OCI-LY7 (cell line): ENCODE measurements at places on chromosomes 3 and 15. TPM values are rescaled to one million over a fixed set of nuclear protein-coding genes. Genes with fewer than 3 reads are reported as not detected.
A peak's percentile ranks its signal among the peaks of the same experiment; 100 is the strongest.

ZNF662 gene
- total RNA-seq: not detected in 2 replicates

AP2M1 gene
- total RNA-seq: 158 and 168 TPM in 2 replicates

CCDC54 gene
- not detected in 2 replicates for total RNA-seq

IL5RA gene
- not detected in 2 replicates for total RNA-seq

ENTPD3 gene
- total RNA-seq: not detected in 2 replicates

PLA2G4B gene
- total RNA-seq: 9.5 and 12.0 TPM in 2 replicates

SV2B gene
- total RNA-seq: 0.13 and 0.15 TPM in 2 replicates

CHL1 gene
- 0.51 and 1.0 TPM in 2 replicates for total RNA-seq

NKIRAS1 gene
- total RNA-seq: 3.7 and 4.7 TPM in 2 replicates

TIGIT gene
- 0.72 and 2.3 TPM in 2 replicates for total RNA-seq

TMEM207 gene
- total RNA-seq: not detected in 2 replicates

- DNase-seq: peak; percentile 41
These were observed 77.1 kb upstream of the BCL6 start for GRCh38 chr3:187822402-187822801.

DNA sequence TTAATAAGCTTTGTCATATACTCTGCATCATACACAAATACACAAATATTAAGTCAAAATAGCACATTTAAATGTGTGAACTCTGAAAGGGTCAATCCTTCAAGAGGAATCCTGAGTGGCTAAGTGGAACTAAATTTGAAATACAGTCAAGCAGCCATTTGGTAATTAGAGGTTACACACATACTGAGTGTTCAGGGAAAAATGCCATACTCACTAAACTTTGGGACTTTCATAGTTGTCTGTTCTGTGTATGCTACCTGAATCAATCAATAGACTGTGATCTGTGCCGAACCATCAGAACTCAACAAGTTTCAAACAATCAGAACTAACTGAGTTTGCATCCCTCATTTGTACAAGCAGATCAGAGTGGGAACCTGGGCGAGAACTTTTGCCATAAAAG, 15.3 kb downstream of the ANKRD28 start:
- no peak for DNase-seq

DNA sequence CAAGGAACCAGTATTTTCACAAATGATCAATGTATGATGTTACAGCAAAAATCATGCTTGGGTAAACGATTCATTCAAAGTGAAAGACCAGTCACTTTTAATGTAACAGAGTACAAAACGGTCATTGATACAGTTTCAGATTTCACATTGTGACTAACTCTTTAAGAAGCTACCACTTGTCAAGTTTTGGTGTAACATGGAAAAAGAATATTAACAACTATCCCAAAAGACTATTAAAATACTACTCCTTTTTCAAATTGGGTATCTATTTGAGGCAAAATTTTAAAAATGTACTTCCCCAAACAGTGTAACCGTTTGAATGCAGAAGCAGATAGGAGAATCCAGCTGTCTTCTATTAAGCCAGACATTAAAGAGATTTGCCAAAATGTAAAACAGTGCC, 31.7 kb downstream of the AKAP13 start:
- DNase-seq: no peak

- DNase-seq: no peak
These were observed 359 bp downstream of the TPM1 start for GRCh38 chr15:63042877-63043334.

- DNase-seq: no peak
These were observed 222.4 kb downstream of the OXSM start for GRCh38 chr3:26012241-26012745.

GRCh38 chr3:155553780-155554179, 191.1 kb downstream of the PLCH1 start:
- DNase-seq: peak; percentile 85

DNA sequence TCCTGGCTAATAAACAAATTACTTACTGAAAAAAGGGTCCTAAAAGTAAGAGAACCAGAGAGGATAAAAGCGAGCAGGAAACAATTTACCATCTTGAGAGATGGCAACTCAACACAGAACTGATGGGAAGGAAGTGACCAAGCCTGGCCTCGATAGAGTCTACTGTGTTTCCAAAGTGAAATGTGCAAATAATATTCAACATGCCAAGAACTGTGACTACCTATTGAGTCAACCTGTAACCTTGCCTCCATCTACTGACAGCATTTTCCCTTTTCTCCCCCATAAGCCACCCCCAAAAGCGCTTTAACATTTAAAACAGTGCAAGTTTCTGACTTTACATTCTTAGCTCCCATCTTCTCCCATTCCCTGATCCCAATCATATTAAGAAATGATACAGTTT, 75.4 kb upstream of the PSMD6 start:
- no peak for DNase-seq

- no peak for DNase-seq
These were observed 42.0 kb upstream of the MEIS2 start for GRCh38 chr15:37142371-37142770.

DNA sequence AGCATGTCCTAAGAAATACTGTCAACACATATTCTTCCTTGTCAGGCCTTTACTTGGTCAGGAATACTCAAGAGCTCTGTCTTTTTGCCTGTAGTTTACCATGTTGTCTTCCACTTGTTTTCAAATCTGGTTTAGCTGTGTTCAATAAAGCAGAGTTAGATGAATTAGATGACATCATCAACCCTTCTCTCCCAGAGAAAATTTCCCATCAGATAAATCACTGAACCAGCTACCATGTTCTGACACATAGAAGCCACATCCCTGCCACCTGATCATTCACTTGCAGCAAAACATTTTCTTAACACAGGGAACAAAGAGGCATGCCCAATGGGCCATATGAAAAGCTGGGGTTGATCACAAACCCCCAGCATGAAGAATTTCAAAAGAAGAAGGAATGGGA, 42.1 kb downstream of the TERC start:
- DNase-seq: no peak

- no peak for DNase-seq
These were observed 199.4 kb upstream of the THBS1 start for GRCh38 chr15:39381517-39381916.

DNA sequence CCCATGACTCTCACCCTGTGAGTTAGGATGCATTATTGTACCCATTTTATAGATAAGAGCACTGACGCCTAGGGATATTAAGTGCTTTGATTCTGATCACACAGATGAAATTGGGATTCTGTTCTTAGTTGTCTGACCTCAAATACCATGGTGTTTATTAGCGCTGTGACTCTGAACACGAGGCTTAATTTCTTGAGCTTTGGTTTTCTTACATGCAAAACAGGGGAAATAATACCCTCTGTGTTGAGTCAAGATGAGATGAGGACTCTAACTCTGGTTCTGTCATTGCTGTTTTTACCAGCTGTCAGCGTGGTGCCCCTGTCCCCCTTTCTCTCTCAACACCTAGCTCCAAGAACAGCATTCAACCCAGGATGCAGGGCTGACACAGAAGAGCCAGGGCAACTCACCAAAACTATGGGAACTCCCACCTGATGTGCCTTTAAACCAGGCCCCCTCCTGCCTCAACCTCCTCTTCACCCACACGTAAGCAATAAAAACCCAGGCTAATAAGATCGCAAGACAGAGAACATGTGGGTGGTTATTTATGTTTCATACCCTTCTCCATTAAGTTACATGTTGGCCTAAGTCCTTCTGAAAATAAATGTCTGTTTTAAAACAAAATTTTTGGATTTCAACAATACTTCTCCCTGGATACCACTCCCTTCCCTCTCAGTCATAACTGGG, 100.1 kb upstream of the SPATA12 start:
- DNase-seq: no peak

DNA sequence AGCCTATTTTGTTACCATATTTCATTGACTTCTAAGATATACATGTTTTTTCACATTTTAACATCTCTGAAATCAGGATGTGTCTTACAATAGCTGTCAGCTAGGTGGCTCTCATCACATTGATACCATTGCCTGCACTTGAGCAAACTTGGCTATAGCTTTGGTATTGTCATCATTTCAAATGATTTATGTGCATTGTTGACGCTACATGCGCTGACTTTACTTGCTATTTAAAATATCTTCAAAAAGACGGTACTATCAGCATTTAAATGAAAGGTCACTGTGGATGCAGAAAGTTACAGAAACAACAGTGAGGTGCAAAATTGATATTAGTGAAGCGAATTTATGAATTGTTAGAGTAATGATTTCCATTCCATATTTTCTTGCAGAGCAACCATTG, 54.0 kb upstream of the ABHD2 start:
- DNase-seq: peak; percentile 10

- no peak for DNase-seq
These were observed 13.7 kb upstream of the U2SURP start for GRCh38 chr3:142987707-142988106.

- peak; percentile 72 for DNase-seq
These were observed 57.9 kb downstream of the ARHGAP31 start for GRCh38 chr3:119352034-119352609.

GRCh38 chr3:131353986-131354385, 27.6 kb upstream of the NUDT16 start:
- no peak for DNase-seq

GRCh38 chr3:183185696-183186095, 23.2 kb upstream of the LAMP3 start:
- DNase-seq: no peak

DNA sequence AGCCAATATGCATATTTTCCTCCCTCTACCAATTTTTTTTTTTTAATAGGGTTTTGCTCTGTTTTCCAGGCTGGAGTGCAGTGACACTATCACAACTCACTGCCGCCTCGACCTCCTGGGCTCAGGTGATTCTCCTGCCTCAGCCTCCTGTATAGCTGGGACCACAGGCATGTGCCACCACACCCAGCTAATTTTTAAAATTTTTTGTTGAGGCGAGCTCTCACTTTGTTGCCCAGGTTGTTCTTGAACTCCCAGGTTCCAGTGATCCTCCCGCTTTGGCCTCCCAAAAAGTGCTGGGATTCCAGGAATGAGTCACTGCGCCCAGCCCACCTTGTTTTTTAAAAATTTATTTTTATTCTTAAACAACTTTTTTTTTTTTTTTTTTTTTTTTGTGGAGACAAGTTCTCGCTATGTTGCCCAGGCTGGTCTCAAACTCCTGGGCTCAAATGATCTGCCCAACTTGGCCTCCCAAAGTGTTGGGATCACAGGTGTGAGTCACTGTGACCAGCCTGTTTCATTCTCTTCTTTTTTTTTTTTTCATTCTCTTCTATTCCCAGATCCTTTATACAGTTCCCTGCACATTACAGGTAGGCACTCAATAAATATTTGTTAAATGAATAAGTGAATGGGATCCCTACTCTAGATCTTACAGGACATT, 40.5 kb upstream of the PIK3CB start:
- no peak for DNase-seq

DNA sequence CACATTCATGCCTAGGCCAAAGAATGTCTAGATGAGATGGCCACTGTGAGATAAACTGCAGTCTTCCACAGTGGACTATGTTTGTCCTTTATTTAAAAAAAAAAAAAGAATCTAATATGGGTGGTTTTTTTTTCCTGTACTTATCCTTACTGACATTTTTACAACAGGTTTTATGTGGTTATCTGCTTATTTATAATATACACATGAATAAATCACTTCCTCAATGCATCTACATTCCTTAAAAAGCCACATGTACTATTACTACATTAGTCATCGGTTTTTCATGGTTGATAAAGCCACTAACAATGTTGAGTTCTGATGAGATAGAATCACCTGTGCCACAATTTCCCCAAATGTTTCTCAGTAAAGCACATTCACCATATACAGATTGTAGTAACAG, 341.3 kb upstream of the THBS1 start:
- no peak for DNase-seq

DNA sequence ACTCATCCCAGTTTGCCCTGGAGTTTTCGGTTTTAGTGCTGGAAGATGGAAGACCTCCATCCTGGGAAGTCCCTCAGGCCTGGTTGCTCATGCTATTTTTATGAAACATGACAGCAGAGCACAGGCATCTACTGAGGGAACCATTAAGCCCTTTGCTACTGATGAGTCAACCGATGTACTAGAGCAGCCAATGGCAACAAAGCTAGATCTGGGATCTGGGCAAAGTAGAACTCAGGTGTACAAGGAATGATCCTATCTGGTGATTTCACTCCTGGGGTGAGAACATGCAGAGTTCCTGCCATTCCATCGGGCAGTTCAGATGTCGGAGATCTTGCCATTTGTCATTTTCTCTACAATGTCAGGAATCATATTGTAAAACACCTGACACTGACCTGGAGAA, 166.2 kb upstream of the NSMCE3 start:
- no peak for DNase-seq

DNA sequence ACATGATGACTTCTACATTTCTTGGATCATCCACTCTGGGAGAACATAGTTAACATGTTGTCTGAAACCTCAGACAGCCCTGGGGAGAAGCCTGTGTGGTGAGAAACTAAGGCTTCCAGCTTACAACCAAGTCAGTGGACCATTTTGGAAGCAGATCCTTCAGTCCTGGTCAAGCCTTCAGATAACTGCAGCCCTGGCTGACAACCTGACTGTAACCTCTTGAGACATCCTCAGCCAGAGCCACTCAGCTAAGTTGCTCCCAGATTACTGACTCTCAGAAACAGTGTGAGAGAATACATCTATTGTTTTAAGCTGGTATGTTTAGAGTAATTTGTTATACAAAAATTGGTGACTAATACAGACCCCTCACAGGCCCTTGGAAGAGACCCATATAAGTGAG, 50.9 kb upstream of the KPNA4 start:
- DNase-seq: no peak

GRCh38 chr15:66609876-66610275, 44.1 kb upstream of the LCTL start:
- DNase-seq: no peak

DNA sequence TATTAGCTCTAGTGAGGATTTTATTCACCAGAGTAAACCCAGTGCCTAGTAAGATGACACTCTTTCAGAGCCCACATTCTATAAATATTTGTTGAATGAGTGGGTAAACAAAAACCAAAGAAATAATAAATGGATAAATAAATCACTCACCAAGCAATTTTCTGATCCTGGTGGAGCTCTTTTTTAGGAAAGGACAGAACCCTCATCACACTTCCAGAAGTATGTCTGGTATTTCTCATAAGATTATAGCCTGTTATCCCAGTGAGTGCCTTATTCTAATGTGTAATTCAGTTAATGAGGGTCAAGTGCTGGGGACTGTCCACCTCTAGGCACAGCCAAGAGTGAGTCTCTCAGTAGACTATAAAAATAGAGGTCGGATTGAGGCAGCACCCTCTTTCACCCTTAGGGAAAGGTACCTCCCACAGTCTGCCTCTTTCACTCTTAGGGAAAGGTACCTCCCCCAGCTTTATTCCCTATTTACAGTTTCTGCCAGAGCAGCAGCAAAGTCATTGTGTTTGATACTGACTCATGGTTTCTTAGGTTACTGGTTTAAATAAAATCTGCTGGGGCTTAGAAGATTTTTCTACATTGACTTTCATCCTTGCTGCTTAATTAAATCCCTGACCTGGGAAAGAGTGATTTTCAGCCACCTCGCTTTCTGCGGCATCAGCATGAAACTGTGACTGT, 145.0 kb downstream of the STAC start:
- DNase-seq: no peak
